ENCODE measurements at places on chromosomes 2 and 18.

- DNase-seq = no peak
Observed at GRCh38 chr2:240399419-240400324, 35.8 kb upstream of the GPC1 start.

DNA sequence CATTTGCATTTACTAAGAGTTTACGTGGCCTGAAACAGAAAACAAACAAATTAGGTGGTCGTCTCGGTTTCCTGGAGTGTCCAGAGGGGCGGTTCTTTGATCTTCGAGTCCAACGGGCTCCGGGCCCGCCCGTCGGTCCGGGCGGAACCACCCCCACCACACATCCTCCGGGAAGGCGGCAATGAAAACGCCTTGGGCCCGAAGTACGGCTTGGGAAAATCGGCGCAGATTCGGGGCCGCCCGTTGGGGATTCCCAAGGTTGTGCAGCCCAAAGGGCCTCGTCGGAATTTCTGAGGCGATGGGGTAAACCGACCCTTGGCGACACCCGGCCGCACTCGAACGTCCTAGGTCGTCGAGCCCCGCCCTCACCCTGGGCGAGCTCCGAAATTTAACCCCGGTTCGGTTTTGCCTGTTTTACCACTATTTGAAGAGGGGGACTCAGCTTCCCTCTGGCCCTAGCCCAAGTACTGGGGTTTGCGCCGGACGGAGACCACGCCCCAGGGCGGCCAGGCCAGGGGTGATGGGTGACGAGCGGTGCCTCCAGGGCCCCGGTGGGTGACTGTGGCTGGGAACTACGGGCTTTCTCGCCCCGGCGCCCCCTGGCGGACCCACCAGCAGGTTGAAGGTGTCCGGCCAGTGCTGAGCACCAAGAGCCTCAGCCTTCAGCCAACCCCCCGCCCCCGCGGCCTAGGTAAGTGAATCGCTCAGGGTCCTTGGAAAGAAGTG lies 1.9 kb upstream of the CFAP53 start:
- DNase-seq = peak; percentile 94

- DNase-seq = no peak
Observed at GRCh38 chr18:76233406-76233805, 261.6 kb downstream of the ZNF516 start.

DNA sequence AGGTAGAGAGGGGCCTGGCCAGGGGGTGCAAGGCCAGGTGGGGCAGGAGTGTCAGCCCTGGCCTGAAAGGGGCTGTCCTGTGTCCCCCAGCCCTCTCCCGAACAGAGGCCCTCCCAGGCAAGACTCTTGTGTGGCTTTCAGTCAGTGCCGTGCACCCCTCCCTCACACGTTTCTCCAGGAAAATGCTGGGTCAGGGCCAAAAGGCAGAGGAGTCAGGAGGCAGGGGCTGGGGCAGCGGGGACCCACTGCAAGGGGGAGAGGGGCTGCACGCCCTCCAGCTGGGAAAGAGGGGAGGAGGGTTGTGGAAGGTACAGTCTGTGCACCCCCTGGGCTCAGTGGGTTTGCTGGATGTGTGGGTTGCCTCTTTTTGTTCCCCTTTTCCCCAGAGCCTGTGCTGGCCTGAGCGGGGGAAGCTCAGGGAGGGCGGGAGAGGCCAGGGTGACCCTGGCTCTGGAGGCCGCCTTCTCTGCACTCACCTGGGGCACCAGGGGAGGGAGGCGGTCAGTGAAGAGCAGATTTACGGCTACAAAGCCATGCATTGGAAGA lies 4.1 kb downstream of the KCNF1 start:
- no peak for DNase-seq

- no peak for DNase-seq
Observed at GRCh38 chr2:22616031-22616430, 768.9 kb upstream of the KLHL29 start.

DNA sequence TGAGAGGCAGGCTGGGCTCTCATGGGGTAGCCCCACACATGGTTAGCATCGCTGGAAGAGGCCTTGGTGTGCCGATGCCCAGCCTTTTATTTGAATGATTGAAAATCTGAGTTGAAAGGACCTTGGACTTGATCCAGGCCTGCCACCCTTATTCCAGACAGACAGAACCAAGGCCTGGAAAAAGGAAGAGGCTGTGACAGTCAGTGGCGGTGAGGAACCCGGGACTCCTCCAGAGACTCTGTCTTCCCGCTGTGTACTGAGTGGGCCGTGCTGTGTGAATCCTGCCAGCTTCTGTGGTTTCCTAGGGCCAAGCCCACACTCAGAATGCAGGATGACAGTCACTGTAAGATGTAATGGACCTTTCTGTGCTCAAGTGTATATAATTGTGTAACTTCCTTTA lies 218.5 kb downstream of the LDLRAD4 start:
- no peak for DNase-seq

GRCh38 chr18:907115-907884 lies 2.6 kb downstream of the ADCYAP1 start:
- DNase-seq = peak; percentile 69

- peak; percentile 74 for DNase-seq
Observed at GRCh38 chr2:158024288-158024898, 77.3 kb upstream of the UPP2 start.

DNA sequence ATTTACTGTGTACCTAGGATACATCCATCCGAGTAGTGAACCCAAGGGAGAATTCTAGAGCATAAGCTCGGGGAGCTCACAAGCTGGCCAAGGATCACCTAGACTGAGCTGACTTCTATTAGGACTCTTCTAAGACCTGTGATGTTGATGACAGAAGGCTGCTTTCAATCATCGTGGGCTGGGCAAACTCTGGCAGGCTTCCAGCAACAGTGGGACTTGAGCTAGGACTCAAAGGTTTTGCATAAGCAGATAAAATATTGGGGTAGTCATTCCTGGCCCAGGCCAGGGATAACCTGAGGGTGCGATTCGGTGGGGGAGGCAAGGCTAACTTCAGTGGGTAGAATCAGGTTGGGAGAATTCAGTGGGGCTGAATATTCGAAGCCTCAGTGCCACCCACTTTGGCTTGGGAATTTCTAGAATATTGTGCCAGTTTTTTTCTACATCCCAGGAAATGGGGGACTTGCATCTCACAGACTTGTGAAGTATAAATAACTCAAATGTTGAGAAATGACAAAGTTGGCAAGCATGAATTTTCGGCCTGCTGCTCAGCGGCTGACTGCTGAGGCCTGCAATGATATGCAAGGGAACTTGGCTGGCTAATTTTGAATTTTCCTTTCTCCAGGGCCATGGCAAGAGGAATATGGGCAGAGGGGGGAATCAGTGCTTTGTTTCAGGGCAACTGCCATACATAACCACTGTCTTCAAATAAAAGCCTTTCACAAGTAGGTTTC lies 274.3 kb downstream of the PRKCE start:
- DNase-seq = no peak

- no peak for DNase-seq
Observed at GRCh38 chr2:222568865-222569264, 87.0 kb downstream of the FARSB start.

- DNase-seq = no peak
Observed at GRCh38 chr2:34995196-34995595, 1360.4 kb upstream of the CRIM1 start.

- no peak for DNase-seq
Observed at GRCh38 chr2:237675316-237675715, 47.9 kb downstream of the LRRFIP1 start.

GRCh38 chr18:34297287-34297686 lies 72.6 kb upstream of the NOL4 start:
- DNase-seq = no peak

- DNase-seq = no peak
Observed at GRCh38 chr2:225737556-225737955, 338.0 kb downstream of the NYAP2 start.

GRCh38 chr2:4938206-4938605 lies 754.0 kb upstream of the SOX11 start:
- peak; percentile 35 for DNase-seq

DNA sequence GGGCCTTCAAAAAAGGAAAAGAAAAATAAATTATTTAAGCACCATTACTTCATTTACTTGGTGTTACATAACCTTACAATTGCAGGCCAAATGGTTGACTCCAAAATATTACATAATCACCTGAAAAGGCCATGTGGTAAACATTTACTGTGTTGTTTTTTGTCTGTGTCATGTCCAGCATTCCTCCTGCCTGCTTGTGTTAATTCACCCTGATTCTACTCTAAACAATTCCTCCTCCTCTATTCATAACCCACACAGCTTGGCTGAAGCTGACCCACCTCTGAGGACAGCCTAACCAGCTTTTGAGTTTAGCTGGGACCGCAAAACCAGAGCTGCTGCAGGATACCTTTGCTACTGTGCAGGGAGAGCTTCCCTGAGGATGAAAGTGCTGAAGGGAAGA lies 35.4 kb downstream of the TMX3 start:
- no peak for DNase-seq

GRCh38 chr2:235898766-235899165 lies 269.4 kb downstream of the GBX2 start:
- no peak for DNase-seq

GRCh38 chr2:196448407-196449079 lies 191.0 kb upstream of the CCDC150 start:
- DNase-seq = no peak

DNA sequence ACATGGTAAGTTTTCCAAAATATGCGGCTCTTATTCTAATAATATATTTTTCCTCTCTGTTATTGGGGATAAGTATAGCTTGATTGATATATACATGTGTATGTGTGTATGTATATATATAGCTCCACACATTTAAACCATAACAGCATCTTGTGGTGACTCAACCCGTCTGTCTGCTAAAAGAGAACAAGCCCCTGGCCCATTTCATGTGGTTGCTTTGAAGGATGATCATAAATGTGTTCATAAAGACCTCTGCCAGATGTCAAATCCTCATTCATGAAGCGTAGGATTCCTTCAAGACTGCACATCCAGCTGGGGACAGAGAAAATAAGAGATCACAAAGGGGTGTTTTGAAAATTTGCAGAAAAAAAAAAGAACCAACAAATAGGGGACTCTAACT lies 79.3 kb downstream of the RHOB start:
- no peak for DNase-seq

GRCh38 chr18:57466307-57466706 lies 31.1 kb downstream of the ONECUT2 start:
- DNase-seq = no peak

- DNase-seq = peak; percentile 14
Observed at GRCh38 chr18:79597831-79598632, 81.6 kb upstream of the CTDP1 start.

DNA sequence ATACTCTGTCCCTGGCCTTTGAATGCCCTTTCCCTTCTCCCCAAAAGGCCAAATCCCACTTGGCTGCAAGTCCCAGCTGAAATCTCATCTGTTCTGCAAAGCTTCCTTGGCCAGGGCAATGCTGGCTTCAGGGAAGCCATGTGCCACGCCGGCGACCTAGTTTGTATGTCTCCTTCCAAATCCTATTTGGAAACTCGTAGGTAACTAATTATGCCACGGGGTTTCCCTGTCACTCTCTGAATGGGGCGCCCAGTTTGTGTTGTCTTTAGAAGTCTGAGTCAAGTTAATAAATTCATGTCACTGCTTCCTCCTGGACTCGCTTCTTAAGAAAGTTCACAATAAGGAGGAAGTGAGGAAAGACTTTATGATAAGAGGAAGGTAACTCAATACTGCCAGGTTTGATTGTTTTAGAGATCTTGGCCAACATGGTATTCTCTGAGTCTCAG lies 19.1 kb downstream of the FHL2 start:
- no peak for DNase-seq

- DNase-seq = no peak
Observed at GRCh38 chr2:103219398-103219797, 457.6 kb downstream of the TMEM182 start.

DNA sequence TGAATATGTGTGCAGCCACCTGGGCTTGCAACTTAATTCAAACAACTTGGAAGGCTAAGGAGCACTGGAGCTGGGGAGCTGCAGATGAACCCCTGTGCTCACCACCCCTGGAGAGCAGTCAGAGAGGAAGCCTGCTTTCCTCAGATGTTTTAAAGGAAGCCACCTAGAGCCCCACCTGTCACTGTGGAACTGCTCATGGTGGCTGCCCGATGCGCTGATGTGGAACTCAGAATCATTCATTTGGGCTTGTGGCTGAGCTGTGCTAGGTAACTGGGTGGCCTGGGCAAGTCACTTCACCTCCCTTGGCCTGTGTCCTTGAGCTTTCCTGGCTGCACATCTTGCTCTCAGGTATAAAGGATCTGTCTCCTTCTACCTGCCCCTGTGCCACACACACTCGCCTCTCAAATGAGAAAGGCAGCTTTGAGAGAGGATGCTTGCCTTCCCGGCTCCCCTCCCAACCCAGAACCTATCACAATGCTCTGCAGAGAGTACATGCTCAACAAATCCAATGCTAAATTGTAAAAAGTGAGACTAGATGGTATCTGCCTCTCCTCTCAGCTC lies 41.3 kb downstream of the BCL11A start:
- no peak for DNase-seq

GRCh38 chr2:88537640-88538039 lies 85.1 kb upstream of the FOXI3 start:
- no peak for DNase-seq

DNA sequence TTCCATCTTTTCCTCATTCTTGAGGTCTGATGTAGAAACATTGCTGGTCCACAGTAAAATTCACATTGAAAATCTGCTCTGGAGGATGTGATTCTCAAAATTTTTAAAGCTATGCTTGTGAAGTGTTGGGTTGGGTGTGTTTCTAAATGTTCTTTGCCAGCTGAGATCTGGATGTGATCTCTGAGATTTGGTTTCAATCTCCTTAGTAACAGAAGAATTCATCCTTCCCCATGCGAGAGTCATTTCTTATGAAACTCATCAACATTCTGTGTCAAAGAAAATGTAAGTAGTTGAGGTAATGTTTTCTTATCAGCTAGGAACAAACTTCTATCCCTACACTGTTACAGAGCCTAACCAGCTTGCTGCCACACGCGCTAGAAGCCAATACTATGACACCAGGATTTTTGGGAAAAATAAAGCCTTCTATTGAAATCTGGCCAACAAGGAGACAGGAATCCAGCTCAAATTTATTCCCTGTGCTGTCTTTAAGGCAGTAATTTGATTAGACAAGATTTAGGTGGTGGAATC lies 134.9 kb downstream of the PTH2R start:
- DNase-seq = no peak

- DNase-seq = no peak
Observed at GRCh38 chr18:24516261-24516660, 55.8 kb downstream of the HRH4 start.

- no peak for DNase-seq
Observed at GRCh38 chr2:15594291-15595256, 2.9 kb downstream of the DDX1 start.

DNA sequence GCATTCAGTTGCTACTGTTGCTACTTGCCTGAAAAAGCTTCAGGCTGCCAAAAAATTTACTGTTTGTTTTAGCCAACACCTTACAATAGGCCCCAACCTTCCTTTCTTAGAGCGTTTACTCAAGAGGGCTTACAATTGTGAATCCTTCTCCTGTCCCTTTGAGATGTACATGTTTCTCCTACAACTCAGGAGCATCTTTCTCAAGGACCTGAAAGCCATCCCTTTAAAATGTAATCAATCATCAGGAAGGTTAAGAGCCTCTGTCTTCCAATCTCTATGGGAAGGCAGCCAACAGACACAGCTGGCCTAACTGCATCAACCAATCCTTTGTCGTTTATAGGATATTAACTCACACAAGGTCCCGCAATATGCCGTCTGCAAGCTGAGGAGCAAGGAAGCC lies 3.4 kb upstream of the IER3IP1 start:
- no peak for DNase-seq

- no peak for DNase-seq
Observed at GRCh38 chr2:171521361-171522051, 768 bp upstream of the CYBRD1 start.

- no peak for DNase-seq
Observed at GRCh38 chr2:13240061-13240460, 523.3 kb downstream of the TRIB2 start.

Data from glutamatergic neuron (in vitro differentiated cells).